ENCODE measurements at places on chromosomes 1 and 21.
A peak's percentile ranks its signal among the peaks of the same experiment; 100 is the strongest.

- no peak for DNase-seq
Observed at GRCh38 chr1:214192825-214193643, 87.9 kb upstream of the SMYD2 start.

DNA sequence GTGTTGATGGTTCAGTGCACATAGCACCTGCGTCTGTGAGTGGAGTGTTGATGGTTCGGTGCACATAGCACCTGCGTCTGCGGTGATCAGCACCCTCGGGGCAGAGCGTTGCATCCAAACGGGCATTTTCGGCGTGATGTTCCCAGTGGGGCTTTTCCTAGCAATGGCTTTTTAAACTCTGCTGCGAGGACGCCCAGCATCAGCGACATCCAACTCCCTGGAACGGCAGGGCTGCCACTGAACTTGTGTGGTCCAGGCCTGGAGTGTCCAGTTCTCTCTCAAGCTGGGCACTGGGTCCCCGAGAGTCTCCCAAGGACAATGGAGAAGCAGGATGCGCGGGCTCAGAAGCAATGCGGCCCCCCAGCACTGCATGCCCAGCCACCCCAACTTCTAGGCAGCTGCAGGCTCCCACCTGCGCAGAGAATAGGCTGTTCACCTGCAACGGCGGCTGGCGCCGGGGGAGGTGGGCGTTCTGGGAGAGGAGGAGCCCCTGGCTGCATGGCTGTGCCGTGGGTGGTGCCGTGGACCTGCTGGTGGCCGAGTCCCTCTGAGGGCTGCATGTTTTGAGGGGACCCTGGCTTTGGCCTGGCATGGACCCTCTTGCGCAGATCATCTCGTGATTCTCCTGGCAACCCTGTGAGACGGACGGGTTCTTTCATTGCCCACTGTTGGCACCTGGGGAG is 10.1 kb upstream of the C1orf174 start:
- DNase-seq: no peak

DNA sequence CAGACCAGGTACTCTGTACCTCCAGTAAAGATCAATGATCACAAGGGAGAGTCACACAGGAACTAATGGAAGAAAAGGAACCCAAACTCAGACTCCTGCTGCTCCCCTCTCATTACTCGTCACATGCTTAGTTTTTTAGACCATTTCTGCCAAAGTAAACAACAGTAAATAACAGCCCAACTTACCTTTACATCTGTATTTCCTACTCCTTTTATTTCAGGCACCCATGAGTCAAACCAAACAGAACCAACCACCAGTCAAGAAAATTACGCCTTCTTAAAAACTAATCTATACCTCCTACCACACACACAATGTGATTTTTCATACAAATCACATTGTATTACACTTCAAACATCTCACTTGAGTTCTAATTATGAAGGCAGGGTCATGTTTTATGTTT is 61.4 kb upstream of the HTR1D start:
- no peak for DNase-seq

DNA sequence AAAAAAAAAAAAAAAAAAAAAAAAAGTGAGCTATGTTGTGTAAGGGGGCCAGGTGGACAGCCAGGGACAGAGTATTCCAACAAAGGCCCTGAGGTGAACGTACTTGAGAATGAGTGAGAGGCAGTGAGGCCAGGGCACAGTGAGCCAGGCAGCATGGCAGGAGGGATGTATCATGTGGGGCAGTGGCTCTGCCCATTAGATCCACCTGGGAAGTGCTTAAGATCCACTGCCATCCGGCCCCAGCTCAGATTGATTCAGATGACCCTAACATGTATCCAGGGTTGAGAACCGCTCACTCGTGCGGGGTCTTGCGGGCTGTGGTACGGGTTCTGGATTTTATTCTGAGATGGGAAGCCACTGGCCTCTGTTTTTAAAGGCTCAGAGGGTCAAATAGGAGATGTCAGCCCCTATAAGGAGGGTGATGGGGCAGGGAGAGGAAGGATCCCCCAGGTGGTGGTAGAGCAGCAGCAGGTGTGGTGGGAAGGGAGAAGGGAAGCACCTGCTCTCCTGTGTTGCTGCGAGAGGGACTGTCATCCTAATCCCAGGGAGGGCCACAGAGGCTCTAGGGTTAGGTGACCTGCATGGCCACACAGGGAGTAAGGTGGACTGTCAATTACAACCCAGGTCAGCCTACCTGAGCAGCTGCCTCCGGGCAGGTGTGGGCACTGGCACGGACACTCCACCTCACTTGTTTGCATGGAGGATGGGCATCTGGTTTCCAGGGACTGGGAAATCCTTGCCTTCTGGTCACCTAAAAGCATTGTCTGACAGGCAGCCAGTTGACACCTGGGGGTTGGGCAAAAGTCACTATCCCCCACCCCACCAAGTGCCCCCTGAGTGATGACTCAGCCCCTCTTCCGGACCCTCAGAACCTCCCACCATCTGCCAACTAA is 31.6 kb downstream of the CDK18 start:
- DNase-seq: no peak

DNA sequence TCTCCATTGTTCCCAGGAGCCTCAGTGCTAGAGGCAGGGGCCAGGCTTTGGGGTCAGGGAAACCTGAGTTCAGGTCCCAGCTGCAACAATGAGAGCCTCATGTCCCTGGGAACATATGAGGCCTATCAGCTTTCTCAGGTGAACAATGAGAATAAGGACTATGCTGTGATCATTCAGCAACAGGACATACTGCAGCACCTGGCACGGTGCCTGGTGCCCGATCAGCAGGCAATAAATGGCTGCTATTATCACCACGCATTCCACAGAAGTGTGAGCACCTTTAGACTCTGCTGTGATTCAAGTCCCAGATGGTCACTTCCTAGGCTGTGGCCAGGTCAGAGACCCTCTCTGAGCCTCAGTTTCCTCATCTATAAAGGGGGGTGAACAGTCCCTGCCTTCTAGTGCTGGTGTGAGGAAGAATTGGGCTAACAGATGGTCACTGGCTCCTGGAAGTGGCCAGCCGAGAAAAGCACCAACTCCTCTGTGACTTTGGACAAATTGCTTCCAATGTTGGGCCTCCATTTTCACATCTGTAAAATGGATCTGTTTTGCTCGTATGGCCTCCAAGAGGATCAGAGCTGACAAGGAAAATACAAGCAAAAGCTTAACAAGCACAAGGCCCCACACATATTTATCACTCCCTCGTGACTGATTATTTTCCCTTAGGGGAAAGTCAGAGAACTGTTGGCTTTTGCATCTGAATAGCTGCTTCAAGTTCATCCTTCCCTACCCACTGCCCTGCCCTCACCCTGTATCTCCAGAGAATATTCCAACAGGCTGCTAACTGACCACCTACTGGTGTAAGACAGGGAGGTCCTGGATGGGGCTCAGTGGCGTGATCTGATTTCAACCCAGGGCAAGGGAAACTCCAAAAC is 1.1 kb downstream of the SLC5A9 start:
- no peak for DNase-seq

DNA sequence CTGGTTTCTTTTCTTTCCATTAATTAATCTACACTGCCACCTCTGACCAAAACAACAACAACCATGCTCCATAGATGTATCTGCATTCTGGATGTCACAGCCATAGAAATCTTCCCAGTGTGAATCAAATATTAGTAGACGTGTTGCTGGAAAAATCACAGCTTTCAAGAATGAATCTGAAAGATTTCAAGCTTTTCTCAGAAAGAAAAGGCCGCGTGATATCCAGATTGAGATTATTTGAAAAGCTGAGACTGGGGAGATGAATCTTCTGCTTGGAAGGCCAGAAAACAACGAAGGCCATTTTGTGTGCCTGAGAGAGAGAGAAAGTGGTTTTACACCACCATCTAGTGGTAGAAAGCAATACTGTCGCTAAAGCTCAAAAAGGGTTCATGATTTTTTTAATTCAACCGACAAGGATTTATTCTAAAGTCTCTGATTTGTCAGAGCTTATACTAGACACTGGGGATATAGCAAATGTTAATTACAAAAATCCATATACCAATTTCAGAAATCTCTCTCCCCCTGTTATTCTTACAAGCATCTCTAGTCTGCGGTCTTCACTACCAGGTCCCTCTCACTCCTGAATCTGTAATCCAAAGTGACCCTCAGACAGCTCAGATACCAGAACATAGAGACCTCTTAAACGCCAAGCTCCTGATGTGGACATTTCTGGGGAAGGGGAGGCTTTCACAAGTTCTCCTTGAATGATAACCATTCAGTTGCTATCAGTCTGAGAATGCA is 87.5 kb upstream of the SGIP1 start:
- peak; percentile 86 for DNase-seq

- DNase-seq: no peak
Observed at GRCh38 chr21:39947031-39947430, 79.8 kb downstream of the PCP4 start.

GRCh38 chr1:230273141-230273710 is 152.9 kb downstream of the PGBD5 start:
- DNase-seq: no peak

DNA sequence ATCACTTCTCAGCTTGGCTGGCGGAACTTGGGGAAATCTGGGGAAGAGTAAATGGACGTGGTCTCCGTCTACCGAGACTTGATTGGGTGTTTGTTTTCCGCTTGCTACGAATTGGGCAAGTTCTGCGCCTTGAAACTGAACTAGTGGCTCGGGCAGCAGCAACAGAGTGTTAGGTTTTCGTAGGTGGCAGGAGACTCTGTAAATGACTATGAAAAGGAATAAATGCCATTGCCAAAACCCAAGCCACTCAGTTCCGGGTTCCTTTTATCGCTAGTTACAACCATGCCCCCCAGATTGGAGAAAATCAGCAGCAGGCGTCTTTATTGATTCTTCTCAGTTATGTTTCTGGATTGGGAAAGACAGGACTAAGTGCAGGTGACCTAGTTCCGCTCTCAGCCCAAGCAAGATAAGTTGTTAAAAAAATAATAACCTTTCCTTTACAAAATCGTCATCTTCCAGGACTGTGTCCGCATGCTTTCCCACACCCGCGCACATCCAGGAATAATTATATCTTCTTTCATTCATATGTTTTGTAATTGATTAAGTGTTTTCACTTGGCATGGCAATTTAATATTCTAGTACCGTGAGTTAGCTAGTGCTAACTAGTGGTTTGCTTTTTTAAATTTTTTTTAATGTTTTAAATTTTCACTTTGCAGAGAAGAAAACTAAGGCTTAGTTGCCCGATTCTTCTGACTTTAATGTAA is 3.4 kb downstream of the LHX9 start:
- no peak for DNase-seq

DNA sequence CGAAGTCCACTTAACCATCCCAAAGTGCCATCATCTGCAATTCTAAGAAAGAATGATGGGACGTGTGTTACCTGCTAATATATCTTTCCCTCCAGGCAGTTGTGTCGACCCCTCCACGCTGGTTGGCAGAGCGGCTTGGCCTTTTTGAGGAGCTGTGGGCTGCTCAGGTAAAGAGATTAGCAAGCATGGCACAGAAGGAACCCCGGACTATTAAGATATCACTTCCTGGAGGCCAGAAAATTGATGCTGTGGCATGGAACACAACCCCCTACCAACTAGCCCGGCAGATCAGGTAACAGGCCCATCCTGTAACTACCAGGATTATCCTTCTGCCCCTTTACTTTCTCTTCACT is 520 bp downstream of the TARS2 start:
- no peak for DNase-seq

GRCh38 chr1:77680173-77680572 is 2.3 kb downstream of the ZZZ3 start:
- DNase-seq: no peak

GRCh38 chr1:192709544-192709943 is 73.6 kb downstream of the RGS13 start:
- no peak for DNase-seq

GRCh38 chr1:159943278-159943640 is 2.2 kb downstream of the IGSF9 start:
- no peak for DNase-seq

- no peak for DNase-seq
Observed at GRCh38 chr1:86154571-86155050, 2.0 kb downstream of the COL24A1 start.

DNA sequence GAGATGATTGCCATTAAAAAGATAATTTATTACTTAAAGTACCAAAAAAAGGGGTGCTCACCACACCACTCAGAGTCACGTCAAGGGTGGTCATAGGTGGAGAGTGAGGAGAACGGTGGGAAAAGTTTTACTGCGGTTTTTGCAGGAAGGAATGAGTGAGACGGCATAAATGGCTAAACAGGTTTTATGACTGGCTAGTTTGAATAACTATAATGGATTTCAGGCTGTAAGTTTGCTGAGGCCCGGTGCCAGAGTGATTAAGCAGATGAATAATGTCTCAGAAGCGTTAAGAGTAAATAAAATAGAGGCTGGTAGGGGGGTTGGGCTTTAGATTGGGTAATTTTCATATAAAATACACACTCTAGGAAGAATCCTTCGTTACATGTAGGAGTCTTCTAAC is 1337.8 kb downstream of the AMY1C start:
- no peak for DNase-seq

GRCh38 chr1:171954361-171954760 is 113.1 kb downstream of the DNM3 start:
- DNase-seq: no peak

DNA sequence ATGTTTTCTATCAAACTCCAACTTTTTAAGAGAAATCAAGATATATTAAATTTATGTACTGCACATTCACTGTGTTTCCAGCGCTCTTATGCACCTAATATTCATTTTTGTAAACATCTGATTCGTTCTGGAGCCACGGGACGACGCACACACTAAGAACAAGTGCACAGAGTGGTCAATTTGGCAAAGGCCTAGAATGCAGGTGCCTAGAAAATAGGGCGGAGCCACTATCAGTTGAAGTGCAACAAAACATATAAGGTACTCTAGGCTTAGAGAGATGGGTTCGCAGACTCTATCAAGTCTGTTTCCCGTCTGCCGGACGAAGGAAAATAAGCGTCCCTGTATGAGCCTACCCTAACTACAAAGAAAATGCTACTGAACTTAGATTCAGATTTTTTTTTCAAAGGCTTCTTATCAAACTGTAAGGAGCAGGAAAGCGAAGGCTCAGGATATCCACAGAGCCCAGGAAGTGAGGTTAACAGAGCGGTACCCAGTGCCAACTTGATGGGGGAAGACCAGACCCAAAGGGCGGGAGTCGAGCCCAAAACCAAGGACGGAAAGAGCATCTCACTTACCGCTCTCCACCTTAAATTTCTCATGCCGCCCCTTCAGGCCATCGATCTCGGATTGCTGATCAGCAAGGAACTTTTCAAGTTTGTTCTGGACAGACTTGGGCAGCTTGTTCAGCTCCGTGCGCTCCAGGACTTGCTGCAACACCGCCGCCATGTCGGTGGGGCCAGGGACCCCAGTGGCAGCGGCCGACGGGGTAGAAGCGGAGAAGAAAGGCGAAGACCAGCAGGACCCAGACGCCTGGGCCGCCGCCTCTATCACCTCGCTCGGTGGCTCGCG is 526 bp downstream of the TPR start:
- DNase-seq: peak; percentile 23

GRCh38 chr1:159921251-159921650 is 4.1 kb downstream of the TAGLN2 start:
- DNase-seq: peak; percentile 66

GRCh38 chr1:86516335-86516734 is 30.5 kb upstream of the CLCA4 start:
- DNase-seq: no peak

- DNase-seq: peak; percentile 69
Observed at GRCh38 chr1:200535605-200536004, 84.9 kb downstream of the KIF14 start.
